Breast epithelium (tissue), 4 donors: ENCODE measurements at places on chromosomes 16 and 17. TPM values are rescaled to one million over a fixed set of nuclear protein-coding genes. Genes with fewer than 3 reads are reported as not detected.

- DNase-seq, result no peak
These were observed 6.8 kb downstream of the KRT38 start for GRCh38 chr17:41434005-41434404.

DNA sequence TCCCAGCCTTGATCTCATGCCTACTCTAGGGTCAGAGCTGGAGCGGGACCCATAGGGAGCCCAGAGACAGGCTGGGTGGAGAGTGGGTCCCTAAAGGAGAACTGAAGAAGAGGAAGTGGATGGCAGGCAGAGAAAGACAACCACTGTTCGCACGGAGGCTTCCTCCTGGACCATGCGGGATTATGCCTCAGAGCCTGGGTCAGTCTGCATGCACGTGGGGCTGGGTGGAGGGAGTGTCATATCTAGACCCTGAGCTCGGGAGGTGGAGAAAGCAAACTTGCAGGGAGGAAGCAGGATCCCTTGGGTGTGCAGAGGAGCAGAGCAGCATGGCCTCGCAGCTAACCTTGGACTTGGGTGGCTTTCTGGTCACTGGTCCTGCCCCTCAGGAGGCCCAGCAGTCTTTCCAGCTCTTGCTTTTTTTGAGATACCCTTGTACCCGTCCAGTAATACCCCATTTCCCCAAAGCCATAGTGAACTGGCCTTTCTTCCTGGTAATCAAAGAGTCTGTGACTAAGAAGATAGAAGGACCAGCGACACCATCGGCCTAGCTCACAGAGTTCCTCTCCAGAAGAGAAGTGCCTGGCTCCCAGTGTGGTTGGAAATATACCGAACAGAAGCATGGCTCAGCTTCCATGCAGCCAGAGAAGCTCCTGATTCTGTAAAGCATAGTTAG is 344.2 kb downstream of the CPPED1 start:
- peak; percentile 49 for DNase-seq

GRCh38 chr16:56967733-56968132 is 6.0 kb downstream of the CETP start:
- DNase-seq, result no peak

CCT6B gene
- total RNA-seq, result 4.6 TPM

- DNase-seq, result no peak
These were observed 10.0 kb upstream of the NOS2 start for GRCh38 chr17:27810211-27810901.

ADAD2 gene
- total RNA-seq, result 0.15 TPM

C17orf67 gene
- 2.3 TPM for total RNA-seq

DNA sequence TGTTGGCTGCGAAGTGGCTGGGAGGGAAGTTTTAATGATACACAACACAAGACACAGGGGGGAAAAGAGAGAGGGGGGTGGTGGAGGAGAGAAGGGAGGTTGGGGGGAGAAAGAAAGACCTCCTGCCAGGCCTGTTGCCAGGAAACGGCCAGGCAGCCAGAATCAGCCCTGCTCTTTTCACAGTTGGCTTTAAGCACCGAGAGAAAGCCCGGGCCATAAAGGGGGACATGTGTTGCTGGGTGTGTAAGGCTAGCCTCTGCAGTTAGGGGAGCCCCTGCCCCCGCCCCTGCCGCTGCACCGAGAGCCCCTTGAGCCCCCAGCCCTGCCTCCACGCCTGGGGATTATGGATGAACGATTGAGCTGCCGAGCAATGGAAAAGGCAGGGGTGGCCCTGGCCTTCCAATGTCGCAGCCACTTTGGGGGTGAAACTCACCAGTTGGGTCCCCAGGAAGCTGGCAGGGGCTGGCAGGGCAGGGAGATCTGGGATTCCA is 13.9 kb upstream of the WNT3 start:
- DNase-seq, result no peak

ZNF423 gene
- 8.0 TPM for total RNA-seq

DNA sequence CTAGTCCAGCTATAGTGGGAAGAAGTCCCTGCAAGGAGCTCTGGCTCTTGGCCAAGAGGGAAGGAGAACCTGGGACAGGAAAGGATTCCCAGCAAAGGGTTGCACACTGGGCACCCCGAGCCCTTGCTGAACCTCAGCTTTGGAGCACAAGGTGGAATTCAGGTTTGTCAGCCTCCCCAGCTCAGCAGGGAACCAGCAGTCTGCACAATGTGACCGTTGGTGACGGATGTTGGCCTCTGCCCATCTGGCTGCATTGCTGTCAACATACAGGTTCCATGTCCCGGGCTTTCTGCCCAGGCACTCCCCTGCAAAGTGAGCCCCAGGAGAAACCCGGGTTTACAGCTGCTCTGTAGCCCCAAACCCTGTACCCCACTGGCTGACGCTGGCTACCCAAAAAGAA is 6.7 kb downstream of the RPRML start:
- DNase-seq, result peak; percentile 87

DNA sequence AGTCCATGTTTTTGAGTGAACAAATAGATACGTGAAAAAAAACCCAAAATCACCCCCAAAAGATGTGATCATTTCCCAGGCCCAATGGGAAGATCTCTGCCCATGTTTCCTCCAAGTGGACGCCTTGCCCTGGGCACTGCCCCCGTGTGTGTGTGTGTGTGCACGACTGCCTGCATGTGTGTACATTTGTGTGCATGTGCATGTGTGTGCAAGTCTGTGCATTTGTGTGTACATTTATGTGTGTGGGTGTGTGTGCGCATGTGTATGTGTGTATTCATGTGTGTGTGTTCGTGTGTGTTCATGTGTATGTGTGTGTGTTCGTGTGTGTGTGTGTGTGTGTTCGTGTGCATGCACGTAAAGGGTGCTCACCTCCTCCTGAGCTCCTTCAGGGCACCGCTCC is 16.8 kb upstream of the LRRC37A3 start:
- no peak for DNase-seq

PTGES3L gene
- not detected for total RNA-seq

DNA sequence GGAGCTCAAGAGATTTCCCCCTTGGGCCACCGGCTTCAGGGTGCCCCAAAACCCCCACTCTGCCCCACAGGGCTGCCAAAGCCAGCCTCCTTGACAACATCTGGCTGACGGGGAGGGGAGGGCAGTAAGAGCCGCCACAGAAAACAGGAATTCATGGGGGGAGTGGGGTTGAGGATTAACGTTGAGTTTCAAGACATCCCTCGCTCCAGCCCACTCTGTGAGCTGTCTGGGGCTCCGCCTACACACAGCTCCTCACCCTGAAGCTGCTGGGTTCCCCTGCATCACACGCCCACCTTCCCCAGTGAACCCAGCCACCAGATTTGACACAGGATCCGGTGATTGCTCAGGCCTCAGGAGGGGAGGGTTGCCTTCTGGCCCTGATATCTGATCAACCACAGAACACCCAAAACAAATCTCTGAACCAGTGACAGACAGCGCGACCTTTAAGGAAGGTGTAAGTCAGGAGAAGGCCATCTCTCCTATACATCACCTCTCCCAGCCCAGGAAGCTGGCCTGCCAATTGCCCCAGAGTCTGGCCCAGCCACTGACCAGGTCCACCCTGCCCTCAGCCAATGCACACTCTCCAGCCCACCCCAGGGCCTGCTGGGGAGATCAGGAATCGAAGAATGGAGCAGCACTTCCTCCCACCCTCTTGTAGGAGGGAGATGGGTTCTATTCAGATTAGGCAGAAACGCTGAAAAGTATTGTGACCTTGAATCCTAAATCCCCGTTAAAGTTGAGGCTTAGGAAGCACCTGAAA is 132.1 kb downstream of the CLEC16A start:
- no peak for DNase-seq

DNA sequence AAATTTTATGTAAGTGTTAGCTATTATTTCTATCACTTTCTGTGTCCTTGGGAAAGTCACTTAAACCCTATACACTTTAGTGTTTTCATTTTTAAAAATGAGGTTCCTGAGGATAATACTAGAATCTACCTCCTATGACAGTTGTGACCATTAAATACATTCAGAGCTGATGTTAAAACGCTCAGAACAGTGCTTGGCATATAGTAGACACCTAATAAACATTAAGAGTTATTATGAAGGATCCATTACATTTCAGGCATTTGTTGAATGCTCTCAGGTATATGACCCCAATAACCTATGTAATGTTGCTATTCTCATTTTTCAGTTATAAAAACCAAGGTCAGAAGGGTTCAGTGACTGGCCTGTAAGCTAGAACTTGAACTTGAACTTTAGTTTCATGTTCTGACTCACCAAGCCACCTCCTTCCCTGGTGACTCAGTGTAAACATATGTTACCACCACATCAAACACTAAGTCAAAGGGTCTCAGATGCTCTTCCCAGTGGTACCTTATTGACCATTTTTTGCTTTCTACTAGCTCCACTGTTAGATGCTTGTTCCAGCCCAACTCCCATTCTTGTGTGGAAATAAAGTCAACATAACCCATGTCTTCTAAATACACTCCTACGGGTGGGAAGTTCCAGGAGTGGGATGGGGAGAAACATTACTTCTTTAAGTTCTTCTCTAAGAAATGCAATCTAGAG is 47.6 kb downstream of the HSD17B2 start:
- no peak for DNase-seq

SENP3 gene
- total RNA-seq, result 59.5 TPM

- DNase-seq, result no peak
These were observed 173.0 kb upstream of the GOT2 start for GRCh38 chr16:58906981-58907715.

DNA sequence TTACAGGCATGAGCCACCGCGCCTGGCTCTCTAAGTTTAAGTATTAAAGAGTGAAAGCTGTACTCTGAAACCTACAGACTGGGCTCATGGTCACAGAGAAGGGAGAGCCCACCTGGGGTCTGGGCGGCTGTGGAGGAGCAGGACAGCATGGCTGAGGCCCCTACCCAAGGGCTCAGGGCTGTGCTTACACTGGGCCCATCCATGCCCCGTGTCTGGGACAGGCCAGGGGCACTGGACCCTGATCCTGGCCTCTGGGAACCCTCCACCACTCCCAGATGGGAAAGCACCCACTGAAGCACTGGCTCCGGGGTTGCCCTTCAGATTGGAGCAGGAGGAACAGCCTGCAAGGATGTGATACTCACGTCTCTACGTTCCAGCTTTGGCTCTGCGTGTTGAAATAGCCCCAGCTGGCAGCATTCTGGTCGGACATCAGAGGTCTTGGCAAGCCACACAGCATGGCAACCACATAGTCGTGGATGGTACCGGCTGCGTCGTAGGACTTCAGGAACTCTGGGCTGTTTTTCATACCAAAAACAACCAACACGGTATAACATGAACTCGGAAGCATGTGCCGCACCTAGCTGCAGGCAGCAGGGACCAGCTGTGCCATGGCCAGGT is 13.0 kb downstream of the SHPK start:
- DNase-seq, result no peak

GRCh38 chr17:41519501-41520224 is 973 bp upstream of the KRT15 start:
- no peak for DNase-seq

GRCh38 chr16:75038036-75038858 is 39.4 kb downstream of the ZNRF1 start:
- DNase-seq, result no peak

DNA sequence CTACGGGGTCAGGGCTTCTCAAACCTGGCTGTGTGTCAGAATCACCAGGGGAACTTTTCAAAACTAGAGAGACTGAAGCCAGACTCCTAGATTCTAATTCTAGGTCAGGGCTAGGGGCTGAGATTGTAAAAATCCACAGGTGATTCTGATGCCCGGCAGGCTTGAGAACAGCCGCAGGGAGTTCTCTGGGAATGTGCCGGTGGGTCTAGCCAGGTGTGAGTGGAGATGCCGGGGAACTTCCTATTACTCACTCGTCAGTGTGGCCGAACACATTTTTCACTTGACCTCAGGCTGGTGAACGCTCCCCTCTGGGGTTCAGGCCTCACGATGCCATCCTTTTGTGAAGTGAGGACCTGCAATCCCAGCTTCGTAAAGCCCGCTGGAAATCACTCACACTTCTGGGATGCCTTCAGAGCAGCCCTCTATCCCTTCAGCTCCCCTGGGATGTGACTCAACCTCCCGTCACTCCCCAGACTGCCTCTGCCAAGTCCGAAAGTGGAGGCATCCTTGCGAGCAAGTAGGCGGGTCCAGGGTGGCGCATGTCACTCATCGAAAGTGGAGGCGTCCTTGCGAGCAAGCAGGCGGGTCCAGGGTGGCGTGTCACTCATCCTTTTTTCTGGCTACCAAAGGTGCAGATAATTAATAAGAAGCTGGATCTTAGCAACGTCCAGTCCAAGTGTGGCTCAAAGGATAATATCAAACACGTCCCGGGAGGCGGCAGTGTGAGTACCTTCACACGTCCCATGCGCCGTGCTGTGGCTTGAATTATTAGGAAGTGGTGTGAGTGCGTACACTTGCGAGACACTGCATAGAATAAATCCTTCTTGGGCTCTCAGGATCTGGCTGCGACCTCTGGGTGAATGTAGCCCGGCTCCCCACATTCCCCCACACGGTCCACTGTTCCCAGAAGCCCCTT is 10.9 kb downstream of the STH start:
- DNase-seq, result no peak

DNA sequence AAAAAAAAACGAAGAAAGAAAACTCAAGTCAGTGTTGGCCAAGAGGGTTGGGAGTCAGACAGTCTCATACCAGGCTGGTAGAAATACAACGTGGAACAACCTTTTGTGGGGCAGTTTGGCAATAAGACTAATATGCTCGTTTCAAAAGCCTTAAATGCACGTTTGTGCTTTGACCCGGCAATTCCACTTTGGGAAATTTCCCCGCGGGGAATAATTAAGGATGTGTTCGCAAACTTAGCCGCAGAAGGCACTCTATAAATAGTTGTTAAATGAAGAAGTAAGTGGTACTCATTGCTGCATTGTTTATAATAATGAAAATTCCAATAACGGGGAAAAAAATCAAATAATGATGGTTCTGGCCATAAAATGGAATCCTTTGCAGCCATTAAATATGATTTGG is 664.8 kb upstream of the EEF2KMT start:
- no peak for DNase-seq

RNF222 gene
- not detected for total RNA-seq

DNA sequence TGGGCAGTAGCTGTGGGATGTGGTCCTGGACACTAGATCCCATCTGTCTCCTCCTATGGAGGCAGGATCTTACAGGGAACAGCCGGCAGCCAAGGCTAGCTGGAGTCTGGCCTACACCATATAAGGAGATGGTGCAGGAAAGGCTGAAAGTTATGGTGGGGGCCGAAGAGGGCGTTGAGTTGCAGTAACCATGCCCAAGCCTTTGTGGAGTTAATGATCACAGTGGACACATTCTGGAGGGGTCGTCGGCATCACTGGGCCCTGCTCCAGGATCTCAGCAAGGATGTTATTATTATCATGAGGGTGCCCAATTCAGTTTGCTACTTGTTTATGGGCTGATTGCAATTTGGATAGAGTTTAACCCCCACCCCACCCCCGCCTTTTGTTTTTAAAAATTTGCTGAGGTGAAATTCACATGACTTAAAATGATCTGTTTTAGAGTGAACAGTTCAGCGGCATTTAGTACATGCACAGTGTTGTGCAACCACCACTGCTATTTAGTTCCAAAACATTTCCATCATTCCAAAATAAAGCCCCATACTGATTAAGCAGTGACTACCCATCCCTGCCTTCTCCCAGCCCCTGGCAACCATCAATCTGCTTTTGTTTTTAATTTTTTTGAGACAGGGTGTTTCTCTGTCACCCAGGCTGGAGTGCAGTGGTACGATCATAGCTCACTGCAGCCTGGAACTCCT is 184.3 kb upstream of the CACNG3 start:
- DNase-seq, result no peak
